ENCODE measurements at places on chromosomes 11 and 22.

- no peak for DNase-seq
Measured at GRCh38 chr11:108857382-108857781, 192.5 kb downstream of the DDX10 start.

GRCh38 chr11:70173018-70173417 is 30.1 kb upstream of the FADD start:
- no peak for DNase-seq

GRCh38 chr11:970319-970871 is 44.7 kb downstream of the AP2A2 start:
- no peak for DNase-seq

- no peak for DNase-seq
Measured at GRCh38 chr22:20018001-20018400, 1.4 kb upstream of the ARVCF start.

GRCh38 chr22:27489178-27489675 is 312.3 kb downstream of the MN1 start:
- no peak for DNase-seq

GRCh38 chr11:119809346-119809745 is 80.3 kb upstream of the NECTIN1 start:
- DNase-seq, result no peak

DNA sequence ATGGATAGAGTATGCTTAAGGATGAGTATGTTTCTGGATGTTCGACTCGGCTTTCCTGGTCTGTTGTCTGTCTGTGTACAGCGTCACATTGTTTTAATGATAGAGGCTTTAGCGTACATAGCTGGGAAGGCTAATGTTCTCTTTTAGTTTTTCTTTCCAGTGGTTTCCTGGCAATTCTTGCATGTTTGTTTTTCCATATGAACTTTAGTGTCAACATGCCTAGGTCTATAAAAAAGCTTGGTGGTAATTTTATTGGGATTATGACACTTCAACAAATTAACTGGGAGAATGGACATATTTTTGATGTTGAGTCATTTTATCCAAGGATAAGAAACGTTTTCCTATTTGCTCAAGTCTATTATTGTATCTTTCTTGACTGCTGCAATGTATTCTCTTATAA is 17.6 kb downstream of the F2 start:
- no peak for DNase-seq

DNA sequence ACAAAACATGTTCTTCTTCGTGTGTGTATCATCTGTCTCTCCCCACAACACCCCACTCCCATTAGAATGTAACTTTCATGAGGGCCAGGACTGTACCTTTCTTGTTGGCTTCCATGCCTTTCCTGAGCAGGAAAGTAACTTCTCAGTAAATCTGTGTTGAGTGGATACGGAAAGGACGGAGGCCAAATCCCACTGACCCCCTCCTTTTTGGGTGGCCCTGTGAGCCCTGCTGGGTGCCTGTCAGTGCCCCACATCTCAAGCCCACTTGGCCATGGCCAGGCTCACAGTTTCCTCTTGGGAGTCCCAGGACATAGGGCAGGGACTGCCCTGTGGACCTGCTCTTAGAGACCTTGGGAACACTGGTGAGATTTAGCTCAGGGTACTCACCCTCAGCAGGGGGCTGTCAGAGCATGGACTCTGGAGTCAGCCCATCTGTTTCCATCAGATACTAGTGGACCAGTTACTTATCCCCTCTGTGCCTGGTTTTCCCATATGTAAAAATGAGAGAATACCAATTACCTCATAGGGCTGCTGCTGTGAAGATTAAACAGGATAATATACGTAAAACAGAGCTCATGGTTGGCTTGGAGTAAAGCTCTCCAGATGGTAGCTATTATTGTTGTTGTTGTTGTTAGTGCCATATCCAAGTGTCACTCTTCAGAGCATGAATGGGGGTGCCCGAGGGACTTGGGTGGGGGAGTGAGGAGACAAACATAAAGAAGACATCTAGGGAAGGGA is 1.0 kb upstream of the C11orf96 start:
- no peak for DNase-seq

GRCh38 chr11:113549611-113550578 is 74.7 kb upstream of the DRD2 start:
- DNase-seq, result no peak

- no peak for DNase-seq
Measured at GRCh38 chr22:19289475-19290161, 1.9 kb downstream of the CLTCL1 start.

- no peak for DNase-seq
Measured at GRCh38 chr22:44627521-44628139, 74.4 kb upstream of the PRR5 start.

- DNase-seq, result no peak
Measured at GRCh38 chr11:69489031-69489745, 7.7 kb downstream of the LINC01488 start.

GRCh38 chr11:64369440-64370421 is 10.8 kb downstream of the RPS6KA4 start:
- DNase-seq, result no peak

DNA sequence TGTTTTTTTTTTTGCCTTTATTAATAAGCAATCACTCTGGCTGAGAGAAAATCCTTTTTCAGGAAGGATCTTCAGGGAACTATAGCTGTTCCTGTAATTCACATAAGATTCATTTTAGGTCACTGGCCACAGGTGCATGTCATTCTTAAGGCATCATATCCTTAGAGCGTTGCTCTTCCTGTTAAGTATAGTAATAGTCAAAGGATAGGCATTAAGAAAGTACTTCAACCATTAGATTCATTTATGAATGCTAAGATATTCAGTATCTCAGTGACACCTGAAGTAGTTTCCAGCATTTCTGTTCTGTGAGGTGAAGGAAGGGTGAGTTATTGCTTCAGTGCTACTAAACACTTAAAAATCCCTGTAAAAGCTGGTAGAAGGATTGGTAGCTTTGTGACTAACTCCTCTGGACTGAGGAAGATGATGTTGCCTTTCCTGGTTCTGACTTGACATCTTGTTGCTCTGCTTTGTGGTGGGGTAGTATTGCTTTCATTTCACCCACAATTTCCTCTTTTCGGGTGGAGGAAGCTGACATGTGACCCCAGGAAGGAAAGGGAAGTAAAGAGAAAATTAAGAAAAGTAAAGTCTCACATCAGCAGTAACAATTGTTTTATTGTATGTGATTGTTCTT is 34.7 kb downstream of the RNF169 start:
- DNase-seq, result no peak

DNA sequence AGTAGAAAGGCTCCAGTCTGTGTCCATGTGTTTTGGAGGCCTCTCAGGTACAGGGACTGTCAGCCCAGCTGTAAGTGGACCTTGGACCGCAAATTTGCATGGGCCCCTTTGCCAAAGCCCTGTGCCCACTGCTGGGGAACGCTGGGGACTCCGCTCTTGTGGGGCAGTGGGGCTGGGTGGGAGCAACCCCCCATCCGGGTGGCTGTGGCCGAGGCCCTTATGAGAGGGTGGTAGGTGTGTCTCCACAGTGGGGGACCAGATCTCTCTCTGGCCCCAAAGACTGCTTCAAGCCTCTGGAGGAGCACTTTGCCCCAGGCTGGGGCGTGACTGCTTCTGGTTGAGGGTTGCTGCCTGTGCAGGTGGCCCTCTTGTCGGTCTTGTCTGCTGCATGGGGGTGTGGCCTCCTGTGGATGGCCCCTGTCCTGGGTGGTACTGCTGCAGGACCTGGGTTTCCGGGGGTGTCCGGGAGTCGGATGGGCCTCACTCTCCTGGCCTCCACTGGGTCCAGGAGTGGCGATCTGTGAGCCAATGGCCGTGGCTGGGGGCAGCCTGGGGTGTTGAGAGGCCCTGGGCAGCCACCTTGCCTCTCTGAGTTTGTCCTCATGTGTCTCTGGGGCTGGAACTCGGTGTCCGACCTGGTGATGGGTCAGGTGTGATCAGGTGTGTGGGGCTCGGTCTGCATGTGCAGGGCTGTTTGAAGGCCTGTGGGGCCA is 15.9 kb downstream of the KCNQ1 start:
- no peak for DNase-seq

GRCh38 chr22:33018232-33018864 is 39.8 kb downstream of the SYN3 start:
- DNase-seq, result no peak

- DNase-seq, result no peak
Measured at GRCh38 chr11:47668665-47669064, 26.3 kb upstream of the MTCH2 start.

GRCh38 chr22:48404801-48405447 is 1422.7 kb downstream of the BRD1 start:
- no peak for DNase-seq

DNA sequence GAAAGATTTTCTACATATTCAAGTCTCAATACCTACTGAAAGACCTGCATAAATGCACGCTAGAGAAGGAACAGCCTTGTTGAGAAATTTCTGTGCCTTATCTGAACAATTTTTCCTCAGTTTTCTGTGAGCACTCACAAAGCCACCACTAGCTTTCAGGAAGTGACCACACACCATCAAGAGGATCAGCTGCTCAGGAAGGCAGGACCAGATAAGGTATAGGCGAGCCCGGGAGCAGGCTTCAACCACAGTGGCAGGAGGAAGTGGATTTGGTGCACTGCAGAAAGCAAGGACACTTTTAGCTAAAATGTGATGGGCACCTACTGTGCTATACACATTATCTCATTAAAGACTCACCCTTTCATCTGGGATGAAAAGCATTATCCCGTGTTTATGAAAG is 220.8 kb downstream of the RAB38 start:
- DNase-seq, result no peak

GRCh38 chr22:46273432-46274148 is 5.8 kb downstream of the TTC38 start:
- DNase-seq, result no peak

DNA sequence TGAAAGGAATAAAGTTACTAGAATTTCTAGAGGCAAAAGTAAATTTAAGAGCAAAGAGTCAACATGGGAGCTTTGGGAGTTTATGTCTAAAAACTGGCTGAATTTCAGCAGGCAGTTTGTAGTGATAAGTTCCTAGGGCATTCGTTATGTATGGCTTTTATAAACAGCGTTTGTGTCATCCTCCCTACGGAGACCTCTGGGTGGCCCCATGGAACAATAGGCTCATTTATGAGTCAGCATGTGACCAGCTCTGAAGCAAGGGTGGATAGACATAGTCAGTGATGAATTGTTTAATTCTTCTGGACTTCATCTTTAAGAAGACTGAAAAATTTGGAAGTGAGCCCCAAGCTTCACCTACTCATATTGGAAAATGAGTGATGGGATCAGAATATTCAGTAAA is 37.1 kb downstream of the SVIP start:
- DNase-seq, result no peak

DNA sequence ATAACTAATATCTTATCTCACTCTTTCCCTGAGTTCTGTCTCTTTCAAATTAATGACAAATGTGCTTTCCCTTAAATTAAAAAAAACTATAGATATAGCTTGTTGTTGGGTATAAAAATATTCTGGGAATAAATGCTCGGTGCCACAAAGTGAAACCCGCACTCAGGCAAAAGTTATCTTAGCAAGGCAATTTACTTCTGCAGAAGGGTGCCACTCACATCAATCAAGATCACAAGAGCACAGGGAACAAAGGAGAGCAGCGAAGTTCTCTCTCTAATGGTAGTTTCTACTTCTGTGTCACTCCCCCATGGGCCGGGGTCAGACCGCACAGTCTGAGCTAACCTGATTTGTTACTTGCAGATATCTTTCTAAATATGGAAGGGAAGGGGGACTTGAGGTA is 4.7 kb upstream of the OR52N2 start:
- no peak for DNase-seq

GRCh38 chr11:68164437-68164836 is 43.2 kb upstream of the CHKA start:
- no peak for DNase-seq
